ENCODE measurements at places on chromosomes 1 and 21.
A peak's percentile ranks its signal among the peaks of the same experiment; 100 is the strongest.

DNA sequence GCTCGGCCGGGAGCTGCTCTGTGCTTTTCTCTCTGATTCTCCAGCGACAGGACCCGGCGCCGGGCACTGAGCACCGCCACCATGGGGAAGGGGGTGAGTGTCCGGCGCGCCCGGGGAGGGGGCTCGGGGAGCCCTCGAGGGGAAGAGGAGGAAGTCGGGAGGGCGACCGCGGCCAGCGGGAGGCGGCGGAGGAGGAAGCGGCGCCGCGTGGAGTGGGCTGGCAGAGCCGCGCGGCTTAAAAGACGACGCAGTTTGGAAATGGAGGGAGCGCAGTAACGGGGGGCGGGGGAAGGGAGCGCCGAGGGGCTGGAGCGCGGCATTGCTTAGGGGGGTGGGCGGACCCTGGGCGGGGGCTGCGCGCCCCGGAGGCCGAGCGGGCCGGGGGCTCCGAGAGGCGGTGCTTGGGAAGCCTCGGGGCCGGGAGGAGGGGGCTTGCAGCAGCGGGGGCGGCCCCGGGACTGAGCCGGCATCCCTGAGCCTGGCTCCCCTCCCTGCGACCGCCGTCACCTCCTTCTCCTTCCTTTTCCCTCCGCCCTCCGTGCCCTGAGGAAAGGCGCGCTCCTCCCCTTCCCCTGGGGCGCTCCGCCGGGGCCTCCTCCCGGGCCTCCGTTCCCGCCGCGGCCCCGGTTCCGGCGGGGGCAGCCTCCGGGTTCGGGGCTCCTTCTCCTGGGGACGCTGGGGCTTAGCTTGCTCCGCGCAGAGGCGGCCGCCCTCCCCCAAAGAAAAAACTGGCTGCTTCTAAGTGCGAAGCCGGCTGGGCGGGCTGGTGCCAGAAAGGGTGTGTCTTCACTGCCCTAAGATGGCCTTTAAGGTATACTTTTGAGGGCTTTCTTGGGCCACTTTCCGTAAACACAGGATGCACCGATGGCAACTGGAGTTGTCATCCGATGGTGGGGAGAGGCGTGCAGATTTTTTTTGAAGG, 648 bp downstream of the ATP1A1 start:
- DNase-seq, result peak; percentile 62

- DNase-seq, result peak; percentile 65
These were observed 51.9 kb downstream of the AGPAT3 start for GRCh38 chr21:43916691-43917514.

DNA sequence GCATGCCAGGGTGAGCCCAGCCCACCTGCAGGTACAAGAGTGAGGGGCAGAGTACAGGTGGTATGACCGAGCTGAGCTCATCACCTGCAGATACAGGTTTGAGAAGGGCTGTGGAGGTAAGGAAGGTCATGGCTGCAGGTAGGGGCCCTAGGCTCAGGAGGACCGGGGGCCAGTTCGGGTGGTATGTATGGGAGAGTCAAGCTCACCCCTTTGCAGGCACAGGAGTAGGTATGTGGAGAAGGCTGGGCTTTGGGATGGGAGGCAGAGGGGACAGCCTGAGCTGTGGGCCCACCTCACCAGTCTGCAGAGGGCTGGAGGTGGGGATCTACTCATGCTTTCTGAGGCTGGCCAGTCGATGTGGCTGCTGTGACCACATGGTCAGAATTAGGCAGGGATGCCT, 17.2 kb downstream of the PODN start:
- DNase-seq, result no peak

DNA sequence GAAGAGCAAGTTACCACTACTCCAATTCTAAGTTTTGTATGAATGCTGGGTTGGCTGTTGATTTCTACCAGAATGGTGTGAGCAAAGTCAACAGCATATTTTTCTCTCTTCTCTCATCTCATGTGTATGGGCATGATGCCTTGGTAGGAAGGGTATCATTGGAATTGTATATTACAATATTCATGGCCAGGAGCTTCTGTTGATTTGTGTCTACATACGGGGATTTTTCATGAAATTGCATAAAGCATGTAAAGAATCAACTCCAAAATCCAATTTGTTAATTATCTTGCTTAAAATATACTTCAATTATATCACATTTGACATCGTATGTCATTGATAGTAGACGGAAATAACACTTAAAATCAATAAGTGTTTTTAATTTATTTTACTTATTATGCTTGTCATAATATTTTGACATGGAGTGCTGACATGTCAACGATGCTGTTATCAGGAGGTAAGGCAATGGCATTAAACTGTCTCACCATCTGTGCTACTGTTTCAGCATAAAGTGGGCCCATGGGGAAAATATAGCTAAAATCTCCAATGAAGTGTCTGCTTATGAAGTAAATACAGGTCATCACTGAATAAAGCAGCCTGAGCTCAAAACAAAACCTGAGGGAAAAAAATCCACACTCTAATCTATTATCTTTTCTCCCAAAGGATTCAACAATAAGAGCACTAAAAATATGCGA, 142.2 kb upstream of the NBPF11 start:
- no peak for DNase-seq

GRCh38 chr1:206080026-206080820, 27.2 kb downstream of the RHEX start:
- DNase-seq, result no peak

GRCh38 chr1:5511381-5512097, 480.7 kb downstream of the NPHP4 start:
- DNase-seq, result no peak

GRCh38 chr1:232728507-232729263, 76.5 kb upstream of the MAP10 start:
- no peak for DNase-seq

- DNase-seq, result no peak
These were observed 40.2 kb upstream of the PBX1 start for GRCh38 chr1:164518692-164519332.

DNA sequence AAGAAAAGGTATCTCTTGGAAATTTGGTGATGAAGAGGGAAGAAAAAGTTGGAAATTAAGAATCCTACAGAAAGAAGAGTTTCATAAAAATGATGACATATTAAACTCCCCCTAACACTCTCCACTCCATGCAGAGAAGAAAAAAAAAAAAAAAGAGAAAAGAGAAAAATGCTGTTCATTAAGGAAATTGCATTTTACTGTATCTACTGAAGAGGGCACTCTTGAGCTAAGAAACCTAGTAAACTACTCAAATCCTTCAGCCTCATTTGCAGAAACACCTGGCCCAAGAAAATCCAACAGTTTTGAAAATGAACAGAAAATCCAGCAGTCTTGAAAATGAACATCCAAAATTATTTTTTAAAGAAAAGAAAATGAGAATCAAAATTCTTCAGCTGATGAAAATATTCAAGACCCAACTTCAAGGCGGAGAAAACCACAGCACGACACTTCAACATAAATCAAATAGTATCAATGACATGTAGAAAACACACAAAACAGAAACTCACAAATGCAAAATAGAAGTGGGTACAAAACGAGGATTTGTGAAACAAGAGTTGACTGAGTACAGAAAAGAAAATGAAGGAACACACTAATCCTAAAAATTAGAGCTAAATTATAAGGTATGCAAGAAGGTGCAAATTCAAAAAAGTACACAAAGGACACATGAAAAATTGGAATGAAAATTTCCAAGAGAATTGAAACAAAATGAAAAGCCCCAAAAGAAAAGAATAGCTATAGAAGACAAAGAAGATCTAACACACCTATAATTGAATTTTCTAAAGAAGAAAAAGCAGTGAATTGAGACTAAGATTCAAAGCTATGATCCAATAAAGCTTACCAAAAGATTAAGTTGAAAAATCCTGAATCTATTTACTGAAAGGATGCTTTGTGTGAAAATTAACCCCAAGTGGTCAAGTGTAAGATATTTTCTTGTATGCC, 73.2 kb upstream of the DNAJC6 start:
- DNase-seq, result no peak

GRCh38 chr1:152582647-152583046, 2.3 kb upstream of the LCE3D start:
- no peak for DNase-seq

GRCh38 chr1:150162582-150162861, 12.8 kb downstream of the PLEKHO1 start:
- no peak for DNase-seq

- DNase-seq, result no peak
These were observed 75.3 kb downstream of the FOXJ3 start for GRCh38 chr1:42259739-42260064.

- DNase-seq, result no peak
These were observed 94.5 kb downstream of the EPHB2 start for GRCh38 chr1:22804969-22805671.

DNA sequence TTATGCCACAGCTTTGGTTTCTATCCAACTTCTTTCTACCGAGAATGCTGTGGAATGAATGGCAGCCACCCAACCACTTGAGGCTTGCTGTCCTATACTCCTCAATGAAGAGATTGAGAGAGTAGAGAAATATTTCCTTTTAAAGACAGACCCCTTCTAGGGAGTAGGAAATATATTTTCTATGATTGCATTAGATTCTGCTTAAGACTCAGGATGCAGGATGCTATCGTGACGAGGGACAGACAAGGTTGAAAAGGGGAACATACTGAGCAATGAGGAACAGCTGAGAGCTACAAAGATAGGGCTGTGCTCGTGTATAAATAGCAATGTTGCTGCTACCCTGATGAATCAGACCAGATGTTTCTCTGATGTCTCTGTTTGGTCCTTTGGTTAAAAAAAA, 7.1 kb upstream of the RASAL2 start:
- no peak for DNase-seq

DNA sequence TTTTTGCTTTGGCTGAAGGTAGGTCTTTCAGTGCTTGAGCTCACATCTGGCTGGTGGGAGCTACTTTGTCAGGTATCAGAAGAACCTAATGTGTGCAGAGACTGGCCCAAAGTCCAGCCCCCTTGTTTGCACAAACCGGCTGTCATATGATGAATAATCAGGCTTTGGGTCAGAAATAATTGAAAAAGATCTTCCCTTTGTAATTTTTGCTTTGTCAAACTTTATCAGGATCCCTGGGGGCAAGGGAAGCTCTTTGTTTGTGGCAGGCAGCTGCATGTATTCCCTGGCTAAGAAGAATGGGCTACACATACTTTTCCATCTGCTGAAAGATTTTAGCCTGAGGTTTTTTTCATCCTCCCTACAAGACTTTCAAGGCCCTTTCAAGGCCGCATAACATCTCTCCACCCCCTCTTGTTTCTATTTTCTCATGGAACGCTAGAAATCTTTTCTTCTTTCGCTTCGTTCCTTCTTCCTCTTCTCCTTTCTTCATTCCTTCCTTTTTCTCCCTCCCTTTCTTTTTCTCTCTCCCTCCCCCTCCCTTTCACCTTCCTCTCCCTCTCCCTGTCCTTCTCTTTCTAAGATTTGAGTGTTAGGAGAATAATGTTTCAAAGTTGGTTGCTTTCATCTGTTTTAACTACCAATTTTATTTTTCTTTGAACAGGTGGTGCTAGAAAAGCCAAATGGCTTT, 25.5 kb downstream of the TUFT1 start:
- DNase-seq, result no peak

GRCh38 chr1:38785285-38786039, 74.1 kb downstream of the RRAGC start:
- DNase-seq, result no peak

- no peak for DNase-seq
These were observed at the start of gene RAB13 for GRCh38 chr1:153985941-153986761. RAB13 (minus strand) TSS chr1:153986339; CDS start chr1:153986236, 103 bp downstream.

GRCh38 chr1:61975638-61976037, 219.0 kb upstream of the L1TD1 start:
- DNase-seq, result no peak

DNA sequence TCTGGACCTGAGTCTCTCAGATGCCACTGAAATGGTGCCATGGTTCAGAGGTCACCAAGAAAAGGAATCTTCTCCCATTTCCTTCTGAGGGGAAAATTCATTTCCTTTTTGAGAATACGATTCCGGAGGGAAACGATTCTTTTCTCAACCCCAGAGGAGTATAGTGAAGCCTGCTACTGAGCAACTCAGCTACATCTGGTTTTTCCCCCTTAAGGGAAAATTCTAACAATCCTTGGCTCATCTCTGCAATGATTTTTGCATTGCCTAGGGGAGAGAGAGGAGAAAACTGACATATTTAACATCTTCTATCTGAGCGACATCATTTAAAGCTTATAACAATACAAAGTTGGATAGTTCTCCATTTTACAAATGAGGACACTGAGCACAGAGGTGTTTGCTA, 22.4 kb upstream of the KANK4 start:
- no peak for DNase-seq

DNA sequence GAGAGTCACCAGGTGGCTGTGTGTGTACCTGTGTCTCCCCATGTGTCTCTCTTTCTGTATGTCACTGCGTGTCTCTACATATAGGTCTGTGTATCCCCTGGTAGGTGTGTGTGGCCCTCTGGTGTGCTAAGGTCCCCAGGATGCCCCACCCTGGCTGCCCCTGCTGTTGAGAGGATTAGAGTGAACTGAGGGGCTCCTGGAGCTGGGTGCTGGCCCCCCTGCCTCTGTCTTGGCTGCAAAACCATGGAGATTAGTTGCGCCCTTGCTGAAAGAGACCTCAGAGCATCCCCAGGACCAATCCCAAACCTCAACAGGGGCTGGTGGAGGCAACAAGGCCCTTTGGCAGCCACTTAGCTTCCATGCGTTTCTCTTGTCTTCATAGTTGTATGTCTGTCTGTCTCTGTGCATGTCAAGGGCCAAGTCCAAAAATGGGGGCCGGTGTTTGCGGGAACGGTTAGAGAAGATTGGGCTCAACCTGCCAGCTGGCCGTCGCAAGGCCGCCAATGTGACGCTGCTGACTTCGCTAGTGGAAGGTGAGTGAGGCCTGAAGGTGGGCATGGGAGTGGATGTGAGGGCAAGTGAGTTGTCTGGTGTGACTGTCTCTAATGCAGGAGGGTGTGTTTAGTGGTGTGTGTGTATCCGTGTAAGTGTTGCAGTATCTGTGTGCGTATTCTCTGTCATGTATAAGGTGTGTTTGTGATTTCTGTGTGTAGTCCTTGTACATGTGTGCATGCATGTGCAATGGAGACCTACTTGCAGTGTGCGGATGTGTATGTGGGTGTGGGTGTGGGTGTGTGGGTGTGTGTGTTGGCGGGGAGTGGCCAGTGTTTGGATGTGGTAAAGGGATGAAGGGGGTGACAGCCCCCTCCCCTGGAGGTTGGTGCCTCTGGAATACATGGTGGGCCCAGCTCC, 16.7 kb downstream of the TFAP2E start:
- no peak for DNase-seq

GRCh38 chr1:185487026-185487425, 170.0 kb upstream of the IVNS1ABP start:
- no peak for DNase-seq

- DNase-seq, result no peak
These were observed 46.7 kb downstream of the CLIC6 start for GRCh38 chr21:34715518-34715917.

GRCh38 chr1:204465546-204466415, 28.8 kb downstream of the PIK3C2B start:
- peak; percentile 40 for DNase-seq

DNA sequence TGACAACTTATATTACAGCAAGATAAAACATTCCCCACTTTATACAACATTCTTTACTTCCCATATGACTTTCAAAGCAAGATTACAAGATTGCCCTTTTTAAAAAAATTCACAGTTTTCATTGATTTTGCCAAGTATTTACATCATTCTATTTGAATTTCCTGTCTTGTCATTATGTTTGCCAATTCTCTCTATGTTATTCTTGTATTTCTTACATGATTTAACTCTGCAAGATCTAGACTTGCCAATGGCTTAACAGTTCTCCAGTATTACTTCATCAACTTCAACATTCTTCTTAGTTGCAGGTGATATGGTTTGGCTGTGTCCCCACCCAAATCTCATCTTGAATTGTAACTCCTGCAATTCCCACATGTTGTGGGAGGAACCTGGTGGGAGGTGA, 31.6 kb downstream of the FMO4 start:
- DNase-seq, result no peak
